ENCODE measurements at places on chromosomes 2 and 18.

GRCh38 chr2:53744395-53745065 lies 23.1 kb upstream of the CHAC2 start:
- no peak for DNase-seq

GRCh38 chr18:51563396-51563795 lies 365.9 kb upstream of the MEX3C start:
- DNase-seq = no peak

GRCh38 chr2:188819792-188820191 lies 154.4 kb upstream of the COL3A1 start:
- DNase-seq = no peak

GRCh38 chr2:23215016-23215415 lies 170.0 kb upstream of the KLHL29 start:
- no peak for DNase-seq

DNA sequence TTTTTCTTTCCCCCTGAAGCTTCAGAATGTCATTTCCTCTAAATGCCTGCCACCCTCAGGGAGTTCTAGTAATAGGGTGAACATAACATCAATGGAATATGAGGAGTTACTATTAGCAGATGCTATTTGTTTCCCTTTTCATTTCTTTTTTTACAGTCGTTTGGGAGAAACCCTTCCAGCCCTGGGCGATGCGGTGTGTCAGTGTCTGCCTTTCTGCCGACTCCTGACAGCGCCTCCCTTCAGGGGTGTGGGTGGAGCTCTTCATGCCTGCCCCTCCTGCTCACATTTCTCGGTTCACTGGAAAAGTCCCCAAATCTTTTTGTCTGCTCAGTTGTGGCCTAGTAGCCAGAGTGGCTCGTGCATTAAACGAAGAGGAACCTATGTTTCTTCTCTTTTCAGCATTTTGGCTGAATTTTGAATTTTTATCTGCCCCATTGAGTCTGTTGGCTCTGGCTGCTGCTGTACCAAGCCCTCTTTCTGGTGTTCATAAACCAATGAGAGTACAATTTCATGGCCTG lies 72.3 kb downstream of the FMNL2 start:
- no peak for DNase-seq

DNA sequence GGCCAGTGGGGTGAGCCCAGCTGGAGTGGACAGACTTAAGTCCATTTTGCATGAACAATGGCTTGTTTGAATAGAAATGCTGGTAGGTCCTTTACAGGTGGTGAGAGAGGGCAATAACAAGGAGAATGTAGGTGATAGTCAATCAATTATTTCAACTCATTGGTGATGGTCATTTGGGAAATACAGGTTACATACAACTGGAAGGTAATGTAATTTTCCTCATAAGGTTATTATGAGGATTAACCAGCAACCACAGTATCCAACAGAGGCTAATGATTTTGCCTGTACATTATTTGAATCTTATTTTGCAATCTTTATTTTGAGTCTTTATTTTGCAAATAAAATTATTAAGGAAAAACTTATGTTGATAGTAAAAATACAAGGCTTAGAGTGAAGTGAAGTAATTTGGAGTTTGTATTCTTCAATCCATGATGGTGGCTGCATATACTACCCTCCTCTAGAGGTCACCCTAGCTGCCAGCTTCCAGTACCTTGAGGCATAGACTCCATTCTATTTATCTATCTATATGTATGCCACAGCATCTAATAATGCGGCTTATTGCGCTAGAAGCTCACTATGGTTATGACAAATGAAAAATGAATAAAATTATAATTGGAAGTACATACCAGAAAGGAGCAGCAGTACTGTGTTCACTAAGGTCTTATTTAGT lies 20.5 kb upstream of the HNMT start:
- no peak for DNase-seq

GRCh38 chr2:201049455-201049854 lies 22.0 kb downstream of the HYCC2 start:
- no peak for DNase-seq

GRCh38 chr2:199697469-199697868 lies 153.5 kb downstream of the FTCDNL1 start:
- DNase-seq = no peak

GRCh38 chr2:189798312-189799029 lies 14.2 kb downstream of the PMS1 start:
- no peak for DNase-seq

DNA sequence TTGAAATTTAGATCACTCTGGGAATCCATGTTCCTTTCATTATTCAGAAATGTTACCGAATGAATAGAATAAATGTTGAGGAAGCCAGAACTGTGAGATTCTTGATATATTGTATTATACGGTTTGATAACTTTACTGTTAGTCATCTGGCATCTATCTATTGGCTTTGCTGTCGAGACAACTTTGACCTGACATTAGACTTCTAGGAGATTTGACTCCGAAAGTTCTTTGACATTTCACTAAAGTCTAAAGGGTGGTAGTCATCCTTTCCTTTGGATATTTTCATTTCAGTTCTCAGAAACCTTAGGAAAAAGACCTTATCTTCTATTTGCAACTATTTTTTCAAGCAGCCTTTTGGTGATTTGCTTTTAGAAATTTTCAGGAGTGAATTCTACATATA lies 1.9 kb downstream of the BMPR2 start:
- DNase-seq = no peak

- no peak for DNase-seq
Measured at GRCh38 chr2:120237491-120237902, 14.3 kb upstream of the TMEM185B start.

- no peak for DNase-seq
Measured at GRCh38 chr2:226637383-226637782, 162.2 kb downstream of the IRS1 start.

GRCh38 chr2:199201539-199201938 lies 256.2 kb downstream of the SATB2 start:
- no peak for DNase-seq

GRCh38 chr2:134838143-134838620 lies at the start of gene ACMSD:
Gene ACMSD (plus strand): TSS chr2:134838616. CDS start chr2:134838683, 67 bp downstream.
- DNase-seq = no peak

- DNase-seq = no peak
Measured at GRCh38 chr2:218230882-218231281, 13.9 kb downstream of the ARPC2 start.

- DNase-seq = no peak
Measured at GRCh38 chr2:144206019-144206418, 313.9 kb downstream of the ZEB2 start.

- DNase-seq = no peak
Measured at GRCh38 chr2:189544318-189545042, 36.1 kb downstream of the SLC40A1 start.

DNA sequence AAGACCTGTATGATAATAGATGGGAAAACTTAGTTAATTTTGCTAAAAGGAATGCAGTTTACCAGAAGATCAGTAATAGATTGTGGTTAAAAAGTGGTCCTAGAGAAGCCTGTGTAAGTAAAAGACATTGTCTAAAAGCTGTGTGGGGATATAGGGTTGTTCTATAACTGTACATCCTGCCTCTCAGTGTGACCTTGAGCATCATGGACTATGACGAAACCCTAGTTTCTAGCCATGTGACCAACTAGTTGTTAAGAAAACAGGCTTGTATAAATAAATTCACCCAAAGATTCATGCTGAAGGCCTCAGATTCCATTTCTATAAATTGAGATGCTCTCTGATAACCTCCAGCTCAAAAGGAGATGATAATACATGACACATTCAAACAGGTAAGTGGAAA lies 160.7 kb downstream of the IKZF2 start:
- no peak for DNase-seq

DNA sequence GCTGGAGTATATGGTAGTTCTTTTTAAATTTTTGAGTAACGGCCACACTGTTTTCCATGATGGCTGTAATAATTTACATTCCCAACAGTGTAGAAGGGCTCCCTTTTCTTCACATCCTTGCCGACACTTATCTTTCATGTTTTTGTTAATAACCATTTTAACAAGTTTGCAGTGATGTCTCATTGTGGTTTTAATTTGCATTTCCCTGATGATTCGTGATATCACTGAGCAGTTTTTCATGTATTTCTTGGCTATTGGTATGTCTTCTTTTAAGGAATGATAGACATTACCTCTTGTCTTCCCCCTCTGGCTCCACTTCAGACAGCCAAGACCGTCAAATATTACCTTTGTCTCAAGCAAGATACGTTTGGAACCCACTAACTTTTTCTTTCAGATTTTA lies 371.1 kb upstream of the NRP2 start:
- no peak for DNase-seq

DNA sequence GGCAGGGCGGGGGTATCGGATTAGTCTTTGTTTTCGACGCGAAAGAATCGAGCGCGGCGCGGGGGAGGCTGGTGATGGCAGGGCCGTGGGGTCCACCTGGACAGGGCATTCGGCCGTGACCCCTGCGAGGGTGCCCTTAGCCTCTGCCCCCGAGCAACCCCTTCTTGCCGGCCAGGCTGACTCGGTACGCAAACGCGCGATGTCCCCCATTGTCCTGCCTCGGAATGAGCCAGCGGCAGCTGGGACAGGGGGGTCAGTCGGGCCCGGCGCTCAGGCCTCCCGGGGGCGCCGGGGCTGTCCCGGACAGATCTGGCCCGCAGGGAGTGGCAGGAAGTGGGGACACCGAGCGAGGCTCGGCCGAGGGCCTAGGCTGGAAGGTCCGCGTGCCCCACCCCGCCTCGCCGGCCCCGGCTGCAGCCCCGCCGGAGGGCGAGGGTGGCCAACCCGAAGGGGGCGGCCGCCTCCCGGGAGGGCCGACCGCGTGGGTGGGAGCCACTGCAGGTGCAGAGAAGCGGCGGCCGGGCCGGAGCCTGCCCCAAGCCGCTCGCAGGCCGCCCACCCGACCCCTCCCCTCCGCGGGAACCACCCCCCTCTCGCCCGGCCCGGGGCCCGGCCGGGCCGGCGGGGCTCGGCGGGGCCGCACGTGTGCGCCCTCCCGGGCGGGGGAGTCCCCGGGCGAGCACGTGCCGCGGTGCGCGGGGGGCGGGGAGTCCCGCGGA lies at the start of gene TET3:
TSS of gene TET3 (plus strand) at position 708 of the 719 bp plus-strand sequence. CDS start 1,494 bp downstream, outside the sequence.
- no peak for DNase-seq

DNA sequence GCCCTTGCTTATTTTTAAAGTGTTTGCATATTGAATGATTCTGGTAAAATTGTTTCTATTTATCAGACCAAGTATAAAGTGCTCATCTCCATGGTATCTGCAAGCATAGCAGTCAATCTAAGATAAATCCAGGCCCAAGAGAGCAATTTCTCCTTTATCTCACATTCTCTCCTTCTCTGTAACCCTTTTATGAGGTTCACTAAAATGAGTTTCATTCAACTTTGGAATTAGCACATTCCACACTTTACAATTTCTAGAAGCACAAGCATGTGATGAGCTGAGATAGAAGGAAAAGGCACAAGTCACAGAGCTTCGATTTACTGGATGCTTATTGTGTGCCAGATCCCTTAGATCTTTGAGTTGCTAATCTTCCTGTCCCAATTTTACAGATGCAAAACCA lies 97.3 kb downstream of the CNTNAP5 start:
- no peak for DNase-seq

DNA sequence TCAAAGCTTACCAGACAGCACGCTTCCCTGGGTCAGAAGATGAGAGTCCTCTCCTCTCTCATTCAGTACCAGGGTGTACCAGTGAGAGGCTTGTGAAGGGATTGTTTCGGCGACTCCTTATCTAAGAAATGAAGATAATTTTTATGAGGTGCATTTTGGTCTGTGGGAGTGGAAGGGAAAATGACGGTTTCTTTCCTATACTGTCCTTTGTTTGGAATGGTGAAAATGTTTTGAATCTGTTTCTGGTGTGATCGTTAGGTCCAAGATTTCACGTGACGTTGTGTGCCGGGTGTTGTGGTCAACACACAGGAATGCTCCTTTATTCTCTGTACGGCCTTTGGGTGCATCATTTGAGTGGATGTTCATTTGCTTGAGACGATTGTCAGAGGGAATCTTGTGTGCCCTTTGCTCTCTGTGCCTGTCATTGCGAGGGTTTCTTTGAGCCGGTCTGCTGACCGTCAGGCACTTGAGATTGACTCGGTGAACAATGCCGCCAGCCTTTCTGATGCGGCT lies 183.5 kb downstream of the AGAP1 start:
- DNase-seq = no peak

GRCh38 chr2:101718993-101719571 lies 21.6 kb downstream of the MAP4K4 start:
- DNase-seq = no peak

DNA sequence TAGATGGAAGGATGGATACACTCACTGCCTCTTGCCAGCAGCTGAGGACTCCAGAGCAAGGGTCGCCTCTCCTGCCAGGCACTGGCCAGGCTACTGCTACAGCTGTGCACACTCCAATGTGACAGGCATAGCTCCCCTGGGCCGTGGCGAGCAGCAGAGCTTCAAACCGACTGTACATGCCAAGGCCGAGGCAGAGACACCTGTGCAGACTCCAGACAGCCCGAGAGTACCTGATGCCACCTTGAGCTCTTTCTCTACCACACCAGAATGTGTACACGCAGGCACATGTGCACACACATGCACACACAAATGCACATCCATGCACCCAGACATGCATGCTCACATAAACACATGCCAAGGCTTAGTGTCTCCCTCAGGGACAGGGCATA lies 508.3 kb upstream of the MYT1L start:
- DNase-seq = peak; percentile 84

GRCh38 chr18:22684268-22684667 lies 248.9 kb upstream of the RBBP8 start:
- no peak for DNase-seq

DNA sequence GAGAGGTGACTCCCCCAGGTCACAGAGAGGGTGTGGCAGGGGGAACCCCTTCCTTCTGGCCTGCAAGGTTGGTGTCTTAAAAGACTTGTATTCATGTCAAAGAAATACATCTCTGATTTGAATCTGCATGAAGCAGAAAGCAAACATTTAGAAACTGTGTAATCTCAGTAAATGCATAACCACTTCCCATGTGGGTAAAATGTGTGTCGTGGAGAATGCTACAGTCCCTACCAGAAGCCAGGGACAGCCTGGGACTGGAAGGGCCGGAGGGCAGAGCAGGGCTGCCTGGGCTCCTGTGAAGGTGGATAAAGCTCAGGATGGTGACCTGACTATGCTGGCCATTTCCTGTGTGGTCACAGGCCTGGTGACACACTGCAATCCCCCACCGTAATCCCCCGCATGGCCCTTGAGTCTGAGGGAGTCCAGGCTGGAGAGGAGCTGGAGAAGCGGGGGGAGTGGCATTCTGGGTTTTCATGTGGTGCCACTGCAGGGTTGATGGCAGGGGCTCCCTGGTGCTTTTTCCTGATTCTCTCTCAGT lies 102.2 kb downstream of the LRRC30 start:
- DNase-seq = no peak

GRCh38 chr18:60543646-60544045 lies 171.1 kb upstream of the MC4R start:
- no peak for DNase-seq

DNA sequence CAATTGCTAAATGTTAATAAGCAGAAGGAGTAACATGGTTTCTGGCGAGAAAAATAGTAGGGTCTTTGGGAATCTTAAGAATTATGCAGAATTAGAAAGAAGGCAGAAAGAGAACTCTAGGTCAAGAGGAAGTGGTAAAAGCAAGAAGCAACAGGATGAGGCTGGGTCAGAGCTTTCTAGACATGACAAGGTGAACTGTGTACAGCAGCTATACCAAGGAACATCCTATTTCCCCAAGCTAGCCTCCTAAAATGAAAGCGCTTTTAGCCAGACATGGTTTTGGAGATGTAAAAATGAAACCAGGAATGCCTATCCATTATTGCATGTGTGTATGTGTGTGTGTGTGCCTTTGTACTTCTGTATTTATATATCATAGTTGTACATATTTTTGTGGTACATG lies 42.3 kb upstream of the STAT1 start:
- no peak for DNase-seq

Measured in vagina (tissue), 2 donors.